Common myeloid progenitor, CD34-positive (primary cell): ENCODE measurements at places on chromosomes 2 and 18.

DNA sequence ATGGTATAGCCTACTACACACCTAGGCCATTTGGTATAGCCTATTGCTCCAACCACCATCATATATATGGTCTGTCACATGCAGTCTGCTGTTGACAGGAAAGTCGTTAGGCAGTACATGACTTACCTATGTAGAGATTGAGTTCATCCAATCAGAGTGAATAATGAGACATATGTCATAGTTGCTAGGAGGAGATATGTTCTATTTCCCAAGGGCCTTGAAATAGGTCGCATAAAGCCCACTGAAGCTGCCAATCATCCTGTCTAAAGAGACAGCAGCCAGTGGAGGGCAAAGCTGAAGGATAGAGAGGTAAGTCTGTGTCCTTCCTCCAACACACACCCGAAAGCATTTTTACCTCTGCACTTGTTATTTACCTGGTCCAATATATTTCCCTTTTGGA is 263.4 kb downstream of the PTPRM start:
- DNase-seq, result peak; percentile 4

DNA sequence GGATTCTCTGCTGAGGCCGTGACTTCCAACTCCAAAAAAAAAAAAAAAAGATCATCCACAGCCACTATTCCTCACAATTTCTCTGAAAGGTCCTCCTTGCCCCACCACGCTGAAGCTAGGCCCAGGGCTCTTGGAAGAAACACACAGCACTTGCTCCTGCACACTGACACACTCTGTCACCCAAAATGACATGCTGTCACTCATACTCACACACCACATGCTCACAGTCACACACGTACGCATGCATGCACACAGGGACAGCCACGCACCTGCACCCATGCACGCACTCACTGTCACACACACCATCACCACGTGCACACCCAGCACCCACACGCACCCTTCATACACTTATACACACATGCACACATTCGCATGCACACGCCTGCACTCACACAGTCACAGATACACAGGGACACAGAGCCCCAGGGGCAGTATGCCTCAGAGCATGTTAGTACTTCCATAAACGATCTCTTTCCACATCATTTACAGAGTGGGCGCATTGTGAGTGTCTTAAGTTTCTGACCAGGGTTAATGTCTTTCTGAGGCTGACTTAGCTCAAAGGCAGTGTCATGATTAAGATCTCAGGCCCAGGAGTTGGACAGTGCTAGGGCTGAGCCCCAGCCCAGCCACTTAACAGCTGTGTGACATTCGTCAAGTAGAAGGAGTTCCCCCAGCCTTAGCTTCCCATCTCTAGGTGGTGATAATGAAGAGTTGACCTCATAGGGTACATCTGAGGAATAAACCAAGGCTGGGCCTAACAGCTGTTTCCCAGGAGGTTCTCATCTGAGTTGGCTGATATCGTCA is 93.4 kb downstream of the GLI2 start:
- no peak for DNase-seq

- DNase-seq, result no peak
Measured at GRCh38 chr2:72135921-72136320, 11.7 kb downstream of the CYP26B1 start.

DNA sequence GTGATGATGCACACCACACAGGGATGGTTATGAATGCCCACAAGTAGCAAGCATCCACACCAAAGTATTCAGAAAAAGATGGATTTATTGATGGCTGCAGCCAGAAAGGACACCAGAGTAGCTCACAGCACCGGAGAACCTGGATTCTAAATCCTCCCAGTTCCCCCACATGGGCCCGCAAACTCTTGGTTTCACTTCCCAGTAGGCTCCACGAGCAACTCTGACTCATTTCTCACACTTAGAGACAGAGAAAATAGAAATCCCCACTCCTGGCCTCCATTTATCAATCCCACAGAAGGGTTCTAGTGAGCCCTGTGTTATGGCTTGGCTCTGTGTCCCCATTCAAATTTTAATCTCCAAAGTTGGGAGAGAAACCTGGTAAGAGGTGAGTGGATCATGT is 426.7 kb upstream of the MYT1L start:
- DNase-seq, result no peak

- DNase-seq, result no peak
Measured at GRCh38 chr18:2244641-2245040, 326.7 kb downstream of the METTL4 start.
